ENCODE measurements at places on chromosomes 3 and 15.

GRCh38 chr3:47379411-47379899 is 1.4 kb upstream of the PTPN23 start:
- DNase-seq, result no peak

GRCh38 chr3:63576846-63577245 is 75.6 kb upstream of the SNTN start:
- DNase-seq, result no peak

DNA sequence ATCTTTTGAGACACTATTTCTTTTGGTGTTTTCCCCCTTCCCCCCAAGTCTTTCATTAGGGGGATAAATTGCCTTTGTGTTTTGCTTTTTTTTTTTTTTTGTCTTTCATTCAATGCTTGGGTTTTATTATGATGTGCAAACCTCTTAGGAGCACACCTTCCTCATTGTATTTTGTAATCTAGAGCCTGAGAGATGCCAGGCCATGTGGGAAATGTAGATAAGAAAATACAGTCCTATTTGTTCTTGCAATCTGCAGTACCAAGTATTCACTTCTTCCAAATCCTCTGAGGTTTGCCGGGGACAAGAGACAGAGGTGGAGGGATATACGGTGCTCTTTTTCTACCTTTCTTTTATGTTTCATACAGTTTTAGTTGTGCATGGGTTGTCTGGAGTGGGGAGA is 66.7 kb downstream of the LARS2 start:
- no peak for DNase-seq

DNA sequence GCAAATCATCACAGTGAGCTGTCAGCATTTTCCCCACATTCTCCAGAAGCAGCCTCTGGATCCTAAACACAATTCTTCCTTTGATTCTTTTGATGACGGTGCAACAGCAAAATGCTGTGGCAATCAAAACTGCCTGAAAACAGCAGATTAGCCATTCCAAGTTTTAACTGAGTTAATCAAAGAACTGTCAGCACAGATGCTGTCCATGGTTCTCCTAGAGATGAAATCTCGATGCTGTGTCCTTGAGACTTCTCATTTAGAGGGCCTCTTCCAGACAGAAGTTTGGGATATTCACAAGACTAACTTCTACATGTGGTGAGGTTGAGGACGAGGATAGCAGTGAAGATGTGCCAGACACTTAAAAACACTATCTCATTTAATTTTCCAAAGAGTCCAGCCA is 50.4 kb upstream of the GYG1 start:
- no peak for DNase-seq

- no peak for DNase-seq
Observed at GRCh38 chr3:118527514-118528044, 507.1 kb downstream of the IGSF11 start.

DNA sequence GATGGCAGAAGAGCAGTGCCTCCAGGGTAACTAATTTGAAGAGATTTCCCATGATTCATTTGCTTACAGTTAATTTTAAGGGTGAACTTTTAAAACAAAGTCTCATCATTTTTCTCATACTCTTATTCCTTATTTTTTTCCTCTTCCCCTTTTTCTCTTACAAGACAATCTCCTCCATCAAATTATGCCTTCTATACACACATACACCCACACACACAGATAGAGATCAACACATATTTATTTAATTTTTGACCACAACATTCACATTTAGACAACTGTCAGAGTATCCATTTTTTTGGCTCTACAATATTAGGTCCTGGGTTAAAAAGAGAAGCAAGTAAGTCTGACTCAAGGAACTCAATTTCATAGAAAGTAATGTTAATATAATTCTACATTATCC is 37.6 kb downstream of the AAGAB start:
- DNase-seq, result no peak
